ENCODE measurements at places on chromosomes 6 and 20.

DNA sequence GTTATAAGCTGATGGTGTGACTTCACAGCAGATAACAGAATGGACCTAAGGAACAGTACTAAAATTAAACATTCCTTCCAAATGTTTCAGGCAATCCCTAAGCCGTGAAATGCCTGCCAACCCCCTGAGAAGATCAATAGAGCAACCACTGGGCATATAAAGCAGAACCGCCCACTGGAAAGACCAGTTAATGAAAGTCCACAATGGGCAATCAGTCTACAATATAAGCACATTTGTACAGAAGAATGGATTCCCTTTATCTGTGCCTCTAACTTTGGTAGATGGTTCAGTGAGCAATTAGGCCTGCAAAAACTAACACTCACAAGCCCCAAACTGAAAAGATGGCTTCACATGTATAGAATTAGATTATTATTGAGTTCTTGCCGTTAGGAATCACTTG, 286.6 kb downstream of the UBE3D start:
- DNase-seq, result no peak

DNA sequence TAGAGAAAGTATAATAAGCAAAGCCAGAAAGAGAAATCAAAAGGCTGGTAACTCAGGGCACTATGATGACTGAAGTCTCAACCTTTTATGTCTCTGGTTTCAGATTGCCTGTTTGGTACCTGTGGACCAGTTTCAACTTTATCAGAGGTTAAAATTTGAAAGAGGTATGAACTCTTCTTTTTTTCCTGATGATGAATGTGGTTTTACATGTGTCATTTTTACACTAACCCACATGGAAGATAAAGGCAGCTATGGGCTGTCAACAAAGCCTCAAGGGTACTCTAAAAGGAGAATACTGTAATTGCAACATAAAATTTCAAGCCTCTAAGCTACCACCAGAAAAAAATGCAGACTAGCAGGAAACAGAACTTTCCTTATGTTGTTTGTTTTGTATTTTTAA, 52.4 kb downstream of the RNF144B start:
- no peak for DNase-seq

DNA sequence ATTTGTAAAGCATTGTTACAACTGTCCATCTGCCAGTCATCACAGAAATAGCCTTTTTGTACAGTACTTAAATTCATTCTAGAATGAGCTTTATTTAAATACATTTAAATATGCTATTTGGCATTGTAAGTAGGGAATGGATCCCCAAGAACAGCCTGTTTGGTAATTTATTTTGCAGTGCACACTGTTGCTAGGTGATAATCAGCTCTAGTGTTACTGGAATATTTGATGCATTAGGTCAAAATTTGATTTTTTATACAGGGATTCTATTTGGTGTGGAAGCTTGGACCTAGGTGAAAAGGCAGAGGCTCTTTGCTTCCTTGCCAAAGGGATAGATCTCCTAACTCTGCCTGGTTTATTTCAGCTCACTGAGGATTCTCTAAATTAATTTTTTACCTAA, 593.7 kb downstream of the EPM2A start:
- no peak for DNase-seq

DNA sequence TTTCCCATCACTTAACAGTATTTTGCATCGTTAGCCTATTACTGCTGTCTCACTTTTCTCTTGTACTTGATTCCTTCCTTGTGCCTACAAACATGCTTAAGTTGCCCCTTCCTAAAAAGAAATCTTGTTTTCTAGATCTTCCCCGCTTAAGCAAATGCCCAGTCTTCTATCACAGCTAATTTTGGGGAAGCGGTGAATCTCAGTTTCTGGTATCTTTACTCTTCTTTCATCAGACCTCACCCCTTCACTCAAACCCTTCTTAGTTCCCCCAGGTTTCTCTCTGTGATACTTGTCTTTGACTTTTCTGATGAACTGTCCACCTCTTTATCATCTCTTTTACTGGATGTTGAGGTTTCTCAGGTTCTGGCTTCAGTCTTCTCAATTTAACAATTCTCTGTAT, 14.2 kb downstream of the VAPB start:
- DNase-seq, result peak; percentile 61

DNA sequence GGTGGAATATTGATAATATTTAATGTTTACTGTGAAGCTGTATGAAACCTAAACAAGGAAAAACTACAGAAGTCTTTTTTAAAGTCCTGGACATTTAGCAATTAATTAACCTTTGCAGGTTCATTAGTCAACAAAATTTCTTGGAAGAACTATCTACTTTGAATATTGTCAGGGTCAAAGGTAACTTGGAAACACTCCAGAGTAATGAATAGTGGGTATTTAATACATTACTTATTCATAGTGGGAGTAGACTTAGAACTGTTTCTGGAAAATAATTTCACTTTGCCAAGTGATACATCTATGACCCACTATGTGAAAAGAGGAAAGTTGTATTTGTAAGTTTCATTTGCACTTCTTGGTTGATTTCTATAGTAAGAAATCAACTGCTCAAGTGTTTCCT, 319.1 kb downstream of the TFAP2B start:
- no peak for DNase-seq

- no peak for DNase-seq
These were observed 135.1 kb downstream of the QRSL1 start for GRCh38 chr6:106764353-106764980.

- no peak for DNase-seq
These were observed 27.0 kb downstream of the PSMG4 start for GRCh38 chr6:3285732-3286131.

DNA sequence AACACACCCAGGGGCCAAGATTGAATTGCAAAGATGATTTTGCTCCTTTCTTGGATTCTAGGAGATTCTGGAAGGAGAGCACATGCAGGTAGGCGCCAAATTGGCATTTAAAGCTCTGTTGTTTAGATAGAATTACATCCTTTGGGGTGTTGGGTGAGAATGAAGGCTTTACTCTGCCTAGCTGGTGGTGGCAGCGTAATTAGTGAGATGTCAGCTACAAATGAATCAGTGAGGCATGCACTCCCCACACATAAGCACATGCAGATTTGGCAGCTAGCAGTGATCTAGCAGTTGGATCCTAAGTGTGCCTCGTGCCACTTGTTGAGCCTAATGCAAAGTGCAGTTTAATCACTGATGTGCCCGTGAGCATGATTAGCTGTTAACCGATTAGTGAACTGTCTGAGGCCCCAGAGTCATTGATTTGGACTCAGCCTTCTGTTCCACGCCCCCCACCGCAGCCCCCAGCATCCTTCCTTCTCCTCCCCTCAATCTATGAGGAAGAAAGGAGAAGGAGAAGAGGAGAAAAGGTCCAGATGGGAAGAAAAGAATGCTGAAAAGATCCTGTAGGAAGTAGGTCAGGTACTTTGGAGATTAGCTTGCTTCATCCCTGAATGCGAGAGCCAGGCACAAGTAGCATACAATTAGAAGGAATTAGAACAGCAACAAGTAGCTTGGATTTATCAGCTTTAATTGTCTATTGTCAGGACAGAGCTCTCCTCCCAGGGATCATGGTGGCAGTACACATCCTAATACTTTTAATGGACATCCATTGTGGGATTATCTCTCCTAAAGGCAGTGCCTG, 6.0 kb upstream of the PRDM1 start:
- DNase-seq, result no peak

- no peak for DNase-seq
These were observed 116.3 kb upstream of the AFDN start for GRCh38 chr6:167710363-167710920.

DNA sequence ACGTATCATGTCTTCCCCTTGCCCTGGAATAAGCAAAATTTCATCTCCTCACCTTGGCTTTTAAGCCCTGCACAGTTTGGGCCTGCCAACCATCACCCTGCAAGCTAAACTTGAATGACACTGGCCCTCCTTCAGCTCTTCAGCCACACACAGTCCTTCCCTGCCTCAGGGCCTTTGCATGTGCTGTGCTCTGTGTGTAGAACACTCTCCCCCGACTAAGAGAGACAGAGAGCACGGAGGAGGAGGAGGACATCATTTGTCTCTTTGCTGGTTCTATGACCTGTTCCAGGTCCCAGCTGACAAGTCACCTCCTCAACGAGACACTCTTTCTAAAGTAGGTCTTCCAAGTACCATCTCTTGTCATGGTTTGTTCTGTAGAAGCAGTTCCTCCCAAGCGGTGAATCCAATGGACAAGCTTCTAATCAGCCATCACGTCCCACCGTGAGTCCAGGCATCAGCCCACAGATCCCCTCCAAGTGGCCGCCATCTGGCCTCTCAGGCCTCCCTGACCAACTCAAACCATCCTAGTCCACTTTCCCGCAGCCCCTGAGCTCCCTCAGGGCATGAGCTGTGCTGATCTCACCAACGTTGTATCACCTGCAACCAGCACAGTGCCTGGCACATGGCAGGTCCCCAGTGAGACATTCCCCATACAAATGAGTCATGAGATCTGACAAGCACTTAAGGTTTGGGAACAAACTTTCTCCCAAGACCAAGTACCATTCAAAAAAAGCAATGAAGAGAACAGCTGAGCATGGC, 30.5 kb downstream of the NFATC2 start:
- DNase-seq, result no peak

GRCh38 chr20:25198663-25199383, 3.3 kb downstream of the ENTPD6 start:
- no peak for DNase-seq

GRCh38 chr20:49591217-49591865, 23.4 kb upstream of the PTGIS start:
- DNase-seq, result no peak

GRCh38 chr6:15690510-15690909, 27.7 kb upstream of the DTNBP1 start:
- DNase-seq, result no peak

DNA sequence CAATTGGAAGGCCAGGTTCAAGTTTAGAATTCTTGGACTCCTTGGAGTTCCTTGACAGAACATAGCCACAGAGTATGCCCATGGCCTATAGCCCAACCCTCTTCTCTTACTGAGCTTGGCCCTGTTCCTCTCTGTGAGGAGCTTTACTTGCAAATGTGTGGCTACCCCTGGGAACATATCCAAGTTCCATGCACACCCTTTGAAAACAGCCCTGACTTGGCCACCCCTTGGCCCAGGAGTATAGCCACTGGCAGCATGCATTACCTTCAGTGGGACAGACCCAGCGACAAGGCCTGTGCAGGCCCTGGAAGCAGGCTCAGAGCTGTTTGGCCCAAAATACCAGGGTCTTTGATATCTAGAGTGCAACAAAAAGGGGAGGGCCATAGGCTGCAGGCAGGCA, 19.5 kb upstream of the MAS1 start:
- no peak for DNase-seq

DNA sequence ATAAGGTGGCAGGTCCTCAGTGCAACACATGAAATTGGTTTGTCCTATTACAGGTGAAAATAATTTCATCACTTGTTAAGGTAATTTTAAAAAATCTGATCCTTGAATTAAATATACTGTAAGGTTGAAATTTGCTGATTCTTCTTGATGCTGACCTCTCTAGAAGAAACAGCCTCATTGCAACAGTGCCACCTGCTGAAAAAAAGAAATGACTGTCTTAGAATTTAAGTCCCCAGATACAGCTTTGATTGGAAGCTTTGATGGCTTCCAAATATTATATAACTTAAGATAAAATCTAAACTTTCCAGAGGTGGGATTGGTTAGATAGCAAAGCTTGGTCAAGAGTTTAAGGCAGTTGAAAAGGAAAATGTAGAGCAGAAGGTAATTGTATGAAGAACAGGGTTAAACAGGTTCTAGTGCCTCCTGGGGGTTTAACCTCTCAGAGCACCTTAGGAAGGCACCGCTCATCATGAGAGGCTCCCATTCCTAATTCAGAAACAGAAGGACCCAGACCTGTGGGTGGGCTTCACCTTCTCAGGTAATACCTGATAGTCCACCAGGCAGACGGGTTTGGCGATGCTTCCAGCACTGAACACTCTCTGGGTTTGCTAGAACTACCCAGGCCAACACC, 401.0 kb downstream of the PAX1 start:
- DNase-seq, result peak; percentile 84

GRCh38 chr20:54432966-54433365, 42.4 kb upstream of the DOK5 start:
- DNase-seq, result no peak

DNA sequence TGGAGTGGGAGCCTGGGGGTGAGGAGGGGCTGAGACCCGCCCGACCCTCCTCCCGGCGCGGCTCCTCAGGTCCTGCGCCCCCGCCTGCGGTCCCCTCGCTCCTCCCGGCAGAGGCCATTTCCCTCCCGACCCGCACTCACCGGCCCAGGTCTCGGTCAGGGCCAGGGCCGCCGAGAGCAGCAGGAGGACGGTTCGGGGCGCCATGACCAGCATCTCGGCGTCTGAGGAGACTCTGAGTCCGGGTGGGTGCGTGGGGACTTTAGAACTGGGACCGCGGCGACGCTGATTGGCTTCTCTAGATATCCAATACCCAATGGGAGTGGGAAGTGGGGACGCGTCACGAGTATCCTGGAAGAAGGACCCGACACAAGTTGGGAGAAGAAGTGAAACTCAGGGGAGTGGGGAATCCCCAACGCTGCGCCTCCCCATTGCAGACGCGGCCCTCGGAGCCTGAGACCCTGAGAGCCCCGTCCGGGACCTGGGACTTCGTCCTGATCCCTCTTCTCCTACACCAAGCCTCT, at the start of gene HLA-B:
Gene HLA-B (minus strand): TSS at position 234 of the 521 bp plus-strand sequence. CDS start 21 bp downstream, at position 213.
- DNase-seq, result peak; percentile 95

GRCh38 chr6:11346516-11346915, 114.0 kb upstream of the NEDD9 start:
- DNase-seq, result no peak

- DNase-seq, result no peak
These were observed 22.7 kb upstream of the TFAP2C start for GRCh38 chr20:56606174-56606945.

DNA sequence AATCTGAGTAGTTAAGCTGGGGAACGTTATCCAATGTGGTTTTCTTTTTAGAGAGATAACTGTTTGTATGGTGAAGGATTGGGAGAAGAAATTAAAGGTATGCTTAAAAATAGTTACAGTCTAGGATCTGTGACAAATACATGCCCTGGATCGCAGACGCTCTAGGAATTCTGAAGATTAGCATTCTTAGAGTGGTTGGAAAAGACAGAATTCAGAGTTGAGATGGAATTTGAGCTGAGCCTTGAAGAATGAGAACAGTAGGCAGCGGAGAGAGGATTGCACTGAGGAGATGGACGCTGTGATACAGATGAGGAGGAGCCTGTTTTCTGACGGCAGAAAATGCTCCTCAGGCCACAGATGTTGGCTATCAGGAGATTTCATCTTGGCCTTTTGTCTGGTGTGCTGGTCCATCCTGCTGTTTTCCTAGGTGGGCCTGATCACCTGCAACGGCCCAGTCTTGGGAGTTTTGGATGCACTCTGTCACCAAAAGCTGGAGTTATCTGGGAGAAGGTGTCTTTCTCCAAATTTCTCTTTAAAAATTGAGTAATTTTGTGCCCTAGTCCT, 48.3 kb upstream of the KIF25 start:
- no peak for DNase-seq

- no peak for DNase-seq
These were observed 3.5 kb downstream of the AKIRIN2 start for GRCh38 chr6:87698547-87699006.

DNA sequence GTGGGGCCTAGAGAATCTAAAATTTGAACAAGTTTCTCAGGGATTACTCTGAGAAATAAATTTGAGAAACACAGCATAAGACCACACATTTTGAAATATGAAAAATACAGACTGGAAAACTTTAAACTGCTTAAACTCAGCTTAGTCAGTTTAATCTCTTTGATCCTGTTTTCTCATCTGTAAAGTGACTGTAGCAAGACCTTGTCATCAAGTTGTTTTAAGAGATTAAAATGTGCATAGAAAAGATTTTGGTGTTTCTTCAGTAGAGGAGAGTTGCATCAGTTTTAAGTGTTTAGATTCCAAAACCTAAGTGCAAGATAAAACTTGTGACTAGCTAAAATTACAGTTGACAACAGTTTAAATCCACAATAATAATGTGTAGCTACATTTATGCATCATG, 8.1 kb upstream of the BCKDHB start:
- no peak for DNase-seq

GRCh38 chr6:3607171-3607570, 144.3 kb downstream of the PXDC1 start:
- no peak for DNase-seq
